ENCODE measurements at places on chromosomes 11 and 22. TPM values are rescaled to one million over a fixed set of nuclear protein-coding genes. Genes with fewer than 3 reads are reported as not detected.

RGL4 gene
- 24.9 TPM for total RNA-seq

TMEM151A gene
- not detected for total RNA-seq

FGF19 gene
- not detected for total RNA-seq

TRIM48 gene
- not detected for total RNA-seq

GDPD4 gene
- total RNA-seq, result not detected

MMP11 gene
- 2.1 TPM for total RNA-seq

NRGN gene
- total RNA-seq, result 4.0 TPM

TRIM49 gene
- not detected for total RNA-seq

HDHD5 gene
- total RNA-seq, result 33.7 TPM

TRIM51 gene
- not detected for total RNA-seq

VPREB3 gene
- not detected for total RNA-seq

VSIG10L2 gene
- total RNA-seq, result not detected
